Stimulated activated CD4-positive, alpha-beta T cell treated with anti-CD3 and anti-CD28 coated beads, Interleukin-2, amount 100 ng/mL, for 48 hours (primary cell): ENCODE measurements at places on chromosomes 5 and 9.
A peak's percentile ranks its signal among the peaks of the same experiment; 100 is the strongest.

GRCh38 chr5:3943859-3944258, 348.2 kb downstream of the IRX1 start:
- no peak for DNase-seq

DNA sequence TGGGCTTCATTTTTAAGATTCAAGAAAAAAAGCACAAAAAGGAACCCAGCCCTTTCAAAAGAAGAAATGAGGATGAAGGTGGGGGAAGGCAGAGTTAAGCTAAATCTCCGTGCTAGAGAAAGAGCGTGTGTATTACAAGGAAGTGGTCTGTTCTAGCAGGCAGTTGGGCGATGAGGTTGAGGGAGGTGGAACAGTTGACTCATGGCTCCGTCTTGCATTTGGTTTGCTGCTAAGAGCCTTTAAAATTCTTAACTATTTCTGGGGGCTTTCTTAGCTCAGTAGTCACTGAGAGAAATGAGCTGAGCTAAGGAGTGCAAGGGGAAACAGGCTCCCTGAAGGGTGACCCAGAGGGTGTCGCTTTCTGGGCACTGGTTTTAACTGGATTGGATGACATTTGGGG, 117.4 kb downstream of the GCNT1 start:
- DNase-seq: peak; percentile 40

- DNase-seq: peak; percentile 6
Measured at GRCh38 chr9:125142560-125143376, 560 bp downstream of the SCAI start.

DNA sequence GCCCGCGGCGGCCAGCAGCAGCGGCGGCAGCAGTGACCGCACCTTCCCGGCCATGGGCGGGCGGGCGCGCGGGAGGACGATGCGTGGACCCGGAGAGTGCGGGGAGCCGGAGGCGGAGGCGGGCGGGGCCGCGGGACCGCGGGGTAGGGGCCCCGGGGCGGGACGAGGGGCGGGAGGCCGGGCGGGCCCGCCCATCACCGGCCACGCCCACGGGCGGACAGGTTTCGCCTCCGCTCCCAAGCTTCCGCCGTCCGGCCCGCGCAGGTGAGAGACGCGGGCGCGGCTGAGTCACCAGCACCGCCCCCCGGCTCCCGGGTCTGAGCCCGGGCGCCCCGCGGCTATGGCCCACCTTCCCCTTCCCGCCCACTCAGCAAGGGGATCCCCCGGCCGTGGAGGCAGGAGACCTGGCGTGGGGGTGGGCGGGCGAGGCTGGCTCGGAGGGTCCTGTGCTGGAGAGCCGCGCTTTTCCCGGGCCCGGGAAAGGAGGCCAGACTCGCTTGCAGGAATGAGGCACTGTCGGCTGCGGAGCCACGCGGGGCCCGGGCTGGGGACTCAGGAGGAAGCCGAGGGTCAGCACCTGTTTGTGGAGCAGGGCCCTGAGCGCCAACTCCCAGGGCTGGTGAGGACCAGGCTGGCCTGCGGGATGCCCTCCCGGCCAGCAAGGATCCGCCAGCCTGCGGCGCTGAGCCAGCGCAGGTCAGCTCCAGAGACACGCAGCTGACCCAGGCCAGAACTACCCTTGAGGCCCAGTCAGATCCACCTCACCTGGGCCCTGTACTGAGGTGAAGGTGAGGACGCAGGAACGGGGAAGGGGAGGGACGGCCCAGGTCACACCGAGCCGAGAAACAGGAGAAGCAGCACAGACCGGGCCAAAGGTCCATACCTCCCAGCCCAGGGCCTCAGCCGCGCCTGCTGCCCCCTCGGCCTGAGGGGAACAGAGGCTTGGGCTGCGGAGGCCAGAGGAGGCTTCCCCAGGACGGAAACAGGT, at the start of gene ENTPD2:
Gene ENTPD2 (minus strand): TSS at position 118 of the 988 bp plus-strand sequence. CDS start 64 bp downstream, at position 54.
- no peak for DNase-seq

- DNase-seq: no peak
Measured at GRCh38 chr5:52328220-52328806, 459.4 kb upstream of the ITGA1 start.

DNA sequence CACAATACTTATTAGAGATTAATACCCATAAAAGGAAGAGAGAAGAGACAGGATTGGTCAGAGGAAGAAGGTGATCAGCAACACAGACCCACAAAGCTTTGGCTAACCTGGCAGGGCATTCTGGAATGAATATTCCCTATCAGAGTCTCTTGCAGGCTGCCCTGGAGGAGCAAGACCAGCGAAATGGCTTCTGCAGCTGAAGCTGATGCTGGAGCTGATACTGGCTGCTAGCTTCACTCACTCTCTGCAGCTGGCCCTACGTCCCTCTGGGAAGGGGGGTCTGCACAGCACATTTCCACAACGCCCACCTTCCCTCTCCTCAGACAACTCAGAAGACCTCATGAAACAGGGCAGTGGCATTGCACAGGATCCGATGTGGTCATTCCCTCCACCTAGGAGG, 169.9 kb upstream of the EFNA5 start:
- no peak for DNase-seq

DNA sequence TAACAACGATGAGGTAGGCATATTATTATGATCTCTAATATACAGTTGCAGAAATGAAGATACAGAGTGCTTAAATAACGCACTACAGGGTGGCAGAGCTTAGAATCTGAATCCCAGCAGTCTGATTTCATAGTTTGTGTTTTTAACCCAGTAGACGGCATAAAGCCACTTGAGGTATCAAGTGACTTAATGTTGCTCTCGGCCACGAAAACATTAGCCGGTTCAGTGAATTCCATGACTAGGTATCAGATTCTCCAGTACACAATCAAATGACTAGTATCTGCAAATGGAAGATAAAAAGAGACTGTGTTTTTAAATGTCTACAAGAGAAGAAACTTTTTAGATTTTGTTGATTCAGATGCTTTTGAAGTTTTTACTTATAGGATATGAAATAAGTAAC, 24.8 kb downstream of the SMC2 start:
- no peak for DNase-seq

GRCh38 chr9:126500600-126501382, 112.9 kb upstream of the LMX1B start:
- peak; percentile 65 for DNase-seq

DNA sequence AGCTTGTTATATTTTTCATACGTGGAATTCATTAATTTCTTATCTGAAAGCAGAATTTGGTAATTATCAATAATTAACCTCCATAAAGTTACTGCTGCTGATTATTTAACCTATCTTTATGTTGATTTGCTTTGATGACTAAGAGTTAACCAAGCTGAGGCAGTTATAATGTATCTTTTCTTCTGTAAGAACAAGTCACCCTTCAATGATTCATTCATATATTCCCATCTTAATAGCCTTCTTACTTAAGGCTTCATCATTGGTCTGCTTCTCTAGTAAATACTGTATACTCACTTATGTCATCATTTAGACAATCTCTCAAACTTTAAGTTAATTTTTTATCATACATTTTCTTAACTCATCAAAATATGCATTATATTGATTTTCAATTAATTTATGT, 592.2 kb downstream of the ANXA1 start:
- no peak for DNase-seq

DNA sequence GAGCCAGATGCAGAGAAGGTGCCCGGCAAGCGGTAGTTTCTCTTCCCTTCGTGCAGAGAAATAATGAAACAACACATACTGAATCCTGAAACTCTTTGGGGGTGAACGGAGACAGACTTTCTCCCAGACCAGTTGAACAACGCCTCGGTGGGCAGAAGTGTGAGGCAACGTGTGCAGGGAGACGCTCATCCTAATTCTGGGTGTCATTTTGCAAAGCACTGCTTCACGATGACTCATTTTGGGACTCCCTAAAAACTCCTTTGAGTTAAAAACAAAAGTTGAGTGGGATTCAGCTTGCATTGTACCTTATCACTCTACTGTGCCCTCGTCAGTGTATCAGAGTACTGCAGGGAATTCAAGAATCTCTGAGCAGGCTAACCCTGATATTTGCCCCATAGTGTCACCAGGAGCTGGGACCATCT, 3.5 kb upstream of the NEK6 start:
- DNase-seq: peak; percentile 39

GRCh38 chr9:98222885-98223691, 30.7 kb upstream of the CORO2A start:
- DNase-seq: no peak

DNA sequence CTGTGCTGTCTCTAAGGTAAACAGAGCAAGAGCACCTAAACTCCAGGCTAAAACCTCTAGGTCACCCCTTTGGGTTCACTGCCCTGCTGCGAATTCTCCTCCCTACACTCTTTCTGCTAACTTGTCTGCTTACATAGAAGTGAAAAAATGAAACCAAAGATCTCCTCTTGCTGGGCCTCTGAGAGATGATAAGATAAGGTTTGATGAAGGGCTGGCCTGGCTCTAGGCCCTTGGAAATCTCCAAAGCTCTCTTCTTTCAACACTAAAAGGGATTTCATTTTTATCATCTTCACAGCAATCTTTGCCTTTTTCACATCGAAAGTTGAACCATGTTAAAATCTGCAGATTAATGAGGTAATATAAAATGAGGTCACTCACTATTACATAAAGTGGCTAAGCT, 450.8 kb upstream of the TLE4 start:
- no peak for DNase-seq

DNA sequence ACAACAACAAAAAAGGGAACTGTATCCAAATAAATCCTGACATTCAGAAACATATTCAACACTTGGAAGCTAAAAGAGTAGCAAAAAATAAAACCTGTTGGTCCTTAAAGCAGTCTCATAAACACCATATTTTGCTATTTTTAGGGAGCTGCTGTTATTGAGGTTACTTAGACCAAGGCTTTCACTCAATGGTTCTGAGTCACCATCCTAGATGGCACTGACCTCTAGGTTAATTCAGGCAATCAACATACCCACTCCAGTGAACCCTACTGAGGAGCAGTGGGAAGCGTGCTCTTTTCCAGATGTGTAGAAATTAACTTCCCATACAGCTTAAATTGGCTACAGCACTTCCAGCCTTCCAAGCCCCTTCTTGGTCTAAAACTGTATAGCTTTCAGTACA, 5.2 kb downstream of the GNAQ start:
- DNase-seq: no peak

GRCh38 chr5:159091065-159091464, 8.7 kb downstream of the EBF1 start:
- no peak for DNase-seq

DNA sequence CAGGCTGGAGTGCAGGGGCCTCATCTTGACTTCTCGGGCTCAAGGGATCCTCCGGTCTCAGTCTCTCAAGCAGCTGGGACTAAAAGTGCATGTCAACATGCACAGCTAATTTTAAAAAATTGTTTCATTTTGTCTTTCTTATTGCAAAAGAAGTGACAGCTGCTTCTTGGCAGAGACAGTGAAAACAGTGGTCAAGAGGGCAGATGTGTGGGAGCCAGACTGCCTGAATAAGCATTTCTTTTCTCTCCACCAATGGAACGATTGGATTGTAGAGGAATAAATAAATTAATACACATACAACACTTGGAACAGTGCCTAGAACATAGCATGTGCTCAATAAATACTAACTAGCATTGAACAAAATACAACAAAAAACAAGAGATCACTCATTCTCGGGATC, 27.4 kb upstream of the KIF4B start:
- no peak for DNase-seq

GRCh38 chr5:11679676-11680075, 224.6 kb downstream of the CTNND2 start:
- no peak for DNase-seq

DNA sequence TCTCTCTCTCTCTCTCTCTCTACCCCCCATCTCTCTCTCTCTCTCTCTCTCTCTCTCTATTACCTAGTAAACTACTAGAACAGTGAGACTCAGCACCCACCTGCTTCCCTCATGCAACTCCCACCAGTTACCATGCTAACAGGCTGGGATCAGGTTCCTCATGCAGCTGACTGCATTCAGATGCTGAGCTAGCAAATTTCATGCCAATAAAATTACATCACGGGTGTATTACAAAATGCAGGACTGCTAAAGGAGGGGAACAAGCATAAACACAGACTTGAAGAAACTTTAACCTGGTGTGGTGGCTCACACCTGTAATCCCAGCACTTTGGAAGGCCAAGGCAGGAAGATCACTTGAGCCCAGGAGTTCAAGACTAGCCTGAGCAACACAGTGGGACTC, 76.0 kb downstream of the CEMIP2 start:
- DNase-seq: no peak

DNA sequence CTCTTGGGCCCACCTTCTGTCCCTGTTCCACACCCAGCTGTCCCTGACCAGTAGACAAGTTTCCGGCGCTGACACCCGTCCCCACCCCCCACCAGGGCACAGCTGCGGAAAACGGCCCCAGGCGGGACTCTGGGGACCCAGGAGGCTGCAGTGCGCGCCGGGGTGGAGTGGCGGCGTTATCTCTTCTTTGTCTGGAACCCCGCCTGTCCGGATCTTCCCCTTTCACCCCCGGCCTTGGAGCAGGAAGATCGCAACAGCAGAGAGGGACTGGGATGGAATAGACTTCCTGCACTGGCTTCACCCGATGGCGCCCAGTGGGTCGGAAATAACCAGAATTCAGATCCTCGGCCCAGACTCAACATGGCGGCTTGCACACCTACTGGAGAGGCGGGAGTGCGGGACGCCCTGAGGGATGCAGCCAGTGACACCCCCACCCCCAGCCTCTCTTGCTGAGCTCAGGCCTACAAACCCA, 4.7 kb downstream of the PAX5 start:
- no peak for DNase-seq

DNA sequence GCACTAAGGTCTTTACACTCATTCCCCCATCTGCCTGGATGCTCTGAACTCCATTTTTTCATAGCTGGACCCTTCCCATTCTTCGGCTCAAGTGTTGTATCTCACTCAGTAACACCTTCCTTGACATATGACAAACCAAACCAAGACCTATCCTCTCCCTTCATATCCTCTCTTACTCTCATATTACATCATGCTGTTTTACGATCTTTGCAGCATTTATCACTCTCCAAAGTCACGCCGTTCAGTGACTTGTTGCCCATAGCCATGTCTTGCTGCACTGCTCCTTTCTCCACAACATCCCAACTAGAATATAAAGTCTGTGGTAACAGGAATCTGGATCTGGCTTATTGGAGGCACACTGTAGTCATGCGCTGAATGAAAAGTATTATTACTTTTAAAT, 923.6 kb upstream of the DMAC1 start:
- no peak for DNase-seq

DNA sequence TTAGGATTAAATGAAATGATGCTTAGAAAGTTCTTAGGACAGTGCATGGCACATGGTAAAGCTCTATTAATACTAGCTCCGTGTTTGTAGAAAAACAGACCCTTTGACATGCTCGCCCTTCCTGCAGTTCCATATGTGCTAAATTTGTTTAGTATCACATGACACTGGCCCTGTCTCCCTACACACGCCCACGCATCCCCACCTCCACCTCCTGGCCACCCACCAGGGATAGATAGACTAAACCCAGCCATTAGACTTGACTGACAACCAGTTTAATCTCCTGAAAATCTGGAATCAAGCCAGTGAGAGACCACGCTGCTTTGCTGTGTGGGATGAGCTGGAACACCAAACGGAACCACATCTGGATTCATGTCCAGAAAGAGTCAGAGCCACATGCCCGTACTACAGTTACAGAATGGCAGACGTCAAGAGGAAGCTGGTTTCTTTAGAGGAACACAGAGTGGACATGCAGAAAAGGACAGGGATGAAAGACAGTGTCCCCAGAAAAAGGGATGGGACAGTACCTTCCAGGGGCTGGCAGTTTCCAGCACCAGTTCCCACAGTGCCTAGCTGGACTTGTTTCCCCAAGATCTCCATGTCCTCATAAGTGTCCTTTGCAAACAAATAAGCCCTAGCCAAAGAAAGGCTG, 186.1 kb downstream of the PDZD2 start:
- DNase-seq: no peak
